ENCODE measurements at places on chromosomes 7 and 10.

- no peak for DNase-seq
These were observed 100.7 kb downstream of the NKX6-2 start for GRCh38 chr10:132685101-132685891.

- no peak for DNase-seq
These were observed 322.0 kb downstream of the AGMO start for GRCh38 chr7:15239801-15240200.

DNA sequence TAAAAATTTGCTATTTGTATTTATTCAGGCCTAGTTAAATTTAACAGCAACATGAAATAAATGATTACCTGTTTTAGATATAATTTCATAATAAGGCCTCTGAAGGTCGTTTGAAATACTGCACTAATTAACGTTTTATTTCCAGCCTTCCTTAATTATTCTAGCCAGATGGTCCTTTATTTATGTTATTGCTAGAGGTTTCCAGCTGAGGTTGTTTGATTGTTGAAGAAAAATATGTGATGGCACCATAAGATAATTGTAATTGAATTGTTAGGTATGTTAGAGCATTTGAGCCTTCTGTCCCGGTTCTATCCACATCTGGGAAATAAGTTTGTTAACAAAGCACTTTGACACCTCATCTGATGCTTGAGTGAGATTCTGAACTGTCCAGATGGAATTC is 556.1 kb downstream of the ATRNL1 start:
- no peak for DNase-seq

DNA sequence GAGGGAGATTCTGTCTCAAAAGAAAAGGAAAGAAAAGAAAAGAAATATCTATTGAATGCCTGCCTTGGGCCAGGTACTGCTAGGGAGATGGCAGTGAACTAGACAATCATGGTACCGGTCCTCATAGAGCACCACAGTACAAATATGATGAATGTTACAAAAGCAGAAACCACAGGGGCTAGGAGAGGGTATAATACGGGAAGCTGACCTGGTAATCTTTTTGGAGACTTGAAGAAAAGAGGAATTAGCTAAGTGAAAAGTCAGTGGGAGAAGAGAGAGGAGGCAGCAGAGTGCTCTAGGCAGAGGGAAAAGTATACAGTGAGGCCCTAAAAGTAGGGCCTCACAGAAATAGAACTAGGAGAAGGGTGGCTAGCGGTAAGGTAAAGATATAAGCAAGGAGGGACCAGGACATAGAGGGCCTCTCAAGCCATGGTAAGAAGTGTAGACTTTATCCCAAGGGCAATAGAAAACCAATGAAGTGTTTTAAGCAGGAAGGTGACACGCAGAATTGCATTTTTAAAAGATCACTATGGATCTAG is 42.8 kb upstream of the WNT8B start:
- DNase-seq, result no peak

- DNase-seq, result no peak
These were observed 2.6 kb upstream of the RFC2 start for GRCh38 chr7:74256491-74257408.

DNA sequence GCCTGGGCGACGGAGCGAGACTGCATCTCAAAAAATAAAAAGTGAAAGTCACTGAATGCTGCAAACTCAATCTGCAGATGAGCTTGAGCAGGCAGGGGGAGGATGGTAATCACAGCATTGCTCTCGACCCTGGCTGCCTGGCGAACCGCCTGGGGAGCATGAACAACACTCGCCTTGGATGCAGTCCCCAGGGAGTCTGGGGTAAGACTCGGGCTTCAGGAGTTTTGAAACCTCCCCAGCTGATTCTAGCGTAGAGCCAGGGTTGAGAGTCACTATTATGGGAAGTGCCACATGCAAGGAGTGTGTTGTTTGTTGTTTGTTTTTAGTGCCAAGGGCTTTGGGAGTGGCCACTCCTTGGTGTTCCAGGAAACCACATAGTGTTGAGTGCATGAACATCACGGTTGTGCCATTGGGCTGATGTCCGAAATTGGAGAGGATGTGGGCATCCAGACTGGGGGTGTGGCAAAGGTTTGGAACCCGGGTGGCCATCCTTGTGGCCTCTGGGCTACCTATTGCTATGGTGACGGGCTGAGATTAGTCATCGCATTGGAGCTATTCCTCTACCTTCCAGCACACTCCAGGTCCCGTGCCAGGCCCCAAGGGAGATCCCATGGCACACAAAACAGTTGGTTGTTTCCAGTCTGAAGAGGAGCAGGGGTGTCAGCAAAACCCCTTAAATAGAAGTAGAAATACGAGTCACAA is 92.6 kb downstream of the RGS10 start:
- no peak for DNase-seq

GRCh38 chr7:34869057-34869456 is 168.2 kb downstream of the DPY19L1 start:
- DNase-seq, result no peak
